CD4-positive, CD25-positive, alpha-beta regulatory T cell (primary cell): ENCODE measurements at places on chromosomes 7 and 10. TPM values are rescaled to one million over a fixed set of nuclear protein-coding genes. Genes with fewer than 3 reads are reported as not detected.

DNA sequence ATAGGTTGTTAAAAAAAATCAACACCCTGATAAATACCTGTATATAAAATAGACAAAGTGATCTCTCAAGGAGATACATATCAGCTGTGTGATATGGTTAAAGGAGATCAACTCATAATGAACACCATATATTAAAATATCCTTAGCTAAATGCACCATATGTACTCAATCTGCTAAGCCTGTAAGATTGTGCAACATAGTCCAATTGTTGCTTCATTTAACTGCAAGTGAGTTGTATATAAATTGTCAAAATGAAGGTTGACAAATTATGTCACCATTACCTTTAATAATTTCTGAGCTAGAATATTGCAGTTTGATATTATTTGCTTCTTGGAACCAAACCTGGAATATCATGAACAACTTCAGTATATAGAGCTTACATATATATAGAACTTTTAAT is 283.7 kb downstream of the MALRD1 start:
- DNase-seq = no peak

DNA sequence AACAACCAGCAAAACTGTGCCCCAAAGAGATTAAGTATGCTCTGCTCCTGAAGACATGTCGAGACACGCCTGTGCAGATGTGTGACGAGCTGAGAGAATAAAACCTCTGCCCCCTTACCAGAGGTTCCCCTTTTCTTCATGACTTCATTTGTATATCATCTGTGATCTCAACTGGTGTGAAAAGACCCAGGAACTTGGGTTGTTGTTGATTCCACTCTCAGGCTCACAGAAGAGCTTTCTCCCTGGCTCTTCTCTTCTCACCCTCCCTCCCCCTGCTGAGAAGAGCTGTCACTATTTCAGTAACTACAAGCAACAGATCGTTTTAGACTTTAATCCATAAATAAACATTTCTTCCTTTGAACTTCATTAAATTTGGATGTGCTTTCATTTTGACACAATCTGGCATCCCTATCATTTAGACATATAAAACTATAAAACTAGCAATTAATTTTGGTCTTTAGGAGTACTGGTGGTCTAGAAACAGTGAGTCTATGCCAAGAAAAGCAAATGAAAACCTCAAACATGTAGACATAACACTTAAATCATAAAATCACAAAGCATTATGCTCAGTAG is 179.3 kb upstream of the FZD8 start:
- no peak for DNase-seq

DNA sequence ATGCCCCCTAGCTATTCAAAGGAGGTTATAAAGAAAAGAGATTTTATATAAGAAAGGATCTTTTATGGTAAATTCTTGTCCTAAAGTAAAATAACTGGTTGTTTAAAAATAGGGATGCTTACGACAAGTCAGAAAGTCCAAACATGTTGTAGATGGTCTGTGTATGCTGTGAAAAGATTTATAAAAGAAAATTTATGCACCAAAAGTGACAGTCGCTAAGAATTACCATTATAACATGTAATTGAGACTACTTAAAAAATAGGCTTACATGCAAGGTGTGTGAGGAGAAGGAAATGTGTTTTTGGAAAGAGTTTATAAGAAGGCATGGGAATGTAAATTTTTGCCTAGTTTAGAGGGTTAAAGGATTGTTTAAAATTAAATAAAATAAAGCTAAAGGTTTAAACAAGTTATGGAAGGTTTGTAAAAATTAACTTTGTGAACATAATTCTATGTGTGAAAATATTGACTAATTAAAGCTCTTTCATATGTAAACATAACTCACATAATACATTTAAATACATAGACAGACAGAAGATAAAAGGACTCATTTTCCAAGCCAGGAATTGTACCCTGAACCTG is 118.5 kb downstream of the LYZL1 start:
- DNase-seq = no peak

GRCh38 chr7:100088621-100089457 is at the start of gene COPS6:
Gene COPS6 (plus strand): TSS chr7:100088969. CDS start chr7:100088991, 22 bp downstream.
- DNase-seq = peak; percentile 86

DNA sequence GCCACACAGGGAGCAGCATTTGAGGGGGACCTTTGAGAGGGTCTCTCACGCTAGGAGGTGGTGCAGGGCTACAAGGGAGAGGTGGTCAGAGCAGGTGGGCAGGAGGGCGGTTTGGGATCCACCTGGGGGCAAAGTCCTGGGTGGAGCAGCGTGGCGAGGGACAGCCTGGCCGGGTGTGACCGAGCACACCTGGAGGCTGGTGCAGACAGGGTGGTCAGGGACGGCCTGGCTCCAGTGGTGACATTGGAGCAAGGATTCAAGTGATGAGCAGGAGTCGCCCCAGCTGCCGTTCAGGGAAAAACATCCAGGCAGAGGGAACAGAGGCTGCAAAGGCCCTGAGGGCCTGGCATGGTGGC is 36.0 kb downstream of the CLIP2 start:
- DNase-seq = no peak

- no peak for DNase-seq
These were observed 421.0 kb downstream of the THSD7A start for GRCh38 chr7:11410656-11411644.

C10orf67 gene
- polyA plus RNA-seq = 0.31 TPM

GPR37 gene
- not detected for polyA plus RNA-seq

GRCh38 chr7:135538376-135538775 is 19.3 kb upstream of the NUP205 start:
- no peak for DNase-seq

DNA sequence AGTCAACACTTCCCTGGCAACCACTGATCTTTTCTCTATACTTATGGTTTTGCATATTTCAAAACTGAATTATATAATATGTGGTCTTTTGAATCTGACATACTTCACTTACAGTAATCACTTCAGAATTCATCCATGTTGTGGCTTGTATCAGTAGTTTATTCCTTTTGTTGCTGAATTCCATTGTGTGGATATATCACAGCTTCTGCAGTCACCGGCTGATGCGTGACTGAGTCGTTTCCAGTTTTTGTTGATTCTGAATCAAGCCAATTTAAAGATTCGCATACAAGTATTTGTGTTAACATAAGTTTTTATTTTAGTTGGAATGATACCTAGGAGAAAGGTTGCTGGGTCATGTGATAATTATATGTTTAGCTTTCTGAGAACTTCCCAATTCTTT is 672.5 kb upstream of the ANKRD30A start:
- DNase-seq = no peak

GRCh38 chr7:47435889-47436312 is 146.0 kb downstream of the TNS3 start:
- DNase-seq = no peak

DNA sequence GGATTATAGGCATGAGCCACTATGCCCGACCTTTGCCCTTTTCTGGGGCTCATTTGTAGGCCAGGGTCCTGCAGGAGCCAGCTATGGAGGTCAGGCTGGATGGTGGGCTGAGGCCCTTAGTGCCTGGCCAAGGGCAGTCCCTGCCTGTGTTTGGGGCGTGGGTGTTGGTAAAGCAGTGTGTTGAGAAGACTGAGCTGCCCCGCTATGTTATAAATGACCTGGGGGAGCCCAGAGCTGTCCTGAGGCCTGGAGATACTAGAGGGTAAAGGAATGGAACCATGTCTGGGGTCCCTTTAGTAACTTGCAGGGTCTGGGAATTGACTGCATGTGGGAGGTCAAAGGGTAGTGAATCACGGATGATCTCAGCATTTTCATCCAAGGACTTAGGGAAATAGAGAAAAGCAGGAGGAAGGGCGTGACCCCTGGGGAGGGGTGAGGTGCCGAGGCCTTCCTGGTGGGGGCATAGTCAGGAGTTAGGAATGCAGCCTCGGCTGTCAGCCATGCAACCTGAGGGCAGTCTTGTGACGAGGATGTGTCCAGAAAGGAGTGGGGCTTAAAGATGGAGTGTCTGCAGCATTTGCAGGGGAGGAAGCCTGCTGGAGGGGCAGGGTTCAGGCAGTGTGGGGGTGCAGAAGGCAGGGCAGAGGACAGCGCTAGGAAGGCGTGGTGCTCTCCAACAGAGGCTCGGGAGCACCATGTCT is 31.5 kb downstream of the TMEM248 start:
- DNase-seq = no peak

- DNase-seq = no peak
These were observed 103.9 kb downstream of the PLCE1 start for GRCh38 chr10:94097656-94098055.

GRCh38 chr7:18200266-18200665 is 172.6 kb upstream of the PRPS1L1 start:
- DNase-seq = no peak

- no peak for DNase-seq
These were observed 5.7 kb downstream of the LRRC20 start for GRCh38 chr10:70376436-70377378.

- DNase-seq = peak; percentile 80
These were observed 558 bp downstream of the VOPP1 start for GRCh38 chr7:55571511-55572377.

CDNF gene
- polyA plus RNA-seq = 0.32 TPM

MKX gene
- not detected for polyA plus RNA-seq

- no peak for DNase-seq
These were observed 26.7 kb upstream of the PROSER2 start for GRCh38 chr10:11796474-11796873.

DNA sequence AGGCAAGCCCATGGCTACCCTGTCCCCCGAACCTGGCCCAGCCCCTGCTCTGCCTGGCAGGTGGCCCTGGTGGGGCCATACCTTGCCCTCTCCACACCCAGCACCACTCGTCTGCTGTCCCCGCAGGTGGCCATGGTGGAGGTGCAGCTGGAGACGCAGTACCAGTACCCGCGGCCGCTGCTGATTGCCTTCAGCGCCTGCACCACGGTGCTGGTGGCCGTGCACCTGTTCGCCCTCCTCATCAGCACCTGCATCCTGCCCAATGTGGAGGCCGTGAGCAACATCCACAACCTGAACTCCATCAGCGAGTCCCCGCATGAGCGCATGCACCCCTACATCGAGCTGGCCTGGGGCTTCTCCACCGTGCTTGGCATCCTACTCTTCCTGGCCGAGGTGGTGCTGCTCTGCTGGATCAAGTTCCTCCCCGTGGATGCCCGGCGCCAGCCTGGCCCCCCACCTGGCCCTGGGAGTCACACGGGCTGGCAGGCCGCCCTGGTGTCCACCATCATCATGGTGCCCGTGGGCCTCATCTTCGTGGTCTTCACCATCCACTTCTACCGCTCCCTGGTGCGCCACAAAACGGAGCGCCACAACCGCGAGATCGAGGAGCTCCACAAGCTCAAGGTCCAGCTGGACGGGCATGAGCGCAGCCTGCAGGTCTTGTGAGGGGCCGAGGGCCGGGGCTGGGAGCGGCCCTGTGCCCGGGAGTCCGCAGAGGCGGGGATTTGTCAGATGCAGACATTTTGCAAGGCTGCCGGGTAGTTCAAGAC is 13.2 kb downstream of the ORAI2 start:
- no peak for DNase-seq

TMEM236 gene
- polyA plus RNA-seq = not detected

TRIM50 gene
- polyA plus RNA-seq = not detected

- no peak for DNase-seq
These were observed 357.0 kb downstream of the FRMD4A start for GRCh38 chr10:13973742-13974141.

TLX1 gene
- not detected for polyA plus RNA-seq

TMEM130 gene
- not detected for polyA plus RNA-seq

CALHM2 gene
- 60.1 TPM for polyA plus RNA-seq

- DNase-seq = no peak
These were observed 34.6 kb upstream of the CROT start for GRCh38 chr7:87310790-87311419.
